HL-60 (cell line): ENCODE measurements at places on chromosomes 7 and 10.

- DNase-seq: no peak
Observed at GRCh38 chr7:11251436-11251835, 277.8 kb downstream of the PHF14 start.

DNA sequence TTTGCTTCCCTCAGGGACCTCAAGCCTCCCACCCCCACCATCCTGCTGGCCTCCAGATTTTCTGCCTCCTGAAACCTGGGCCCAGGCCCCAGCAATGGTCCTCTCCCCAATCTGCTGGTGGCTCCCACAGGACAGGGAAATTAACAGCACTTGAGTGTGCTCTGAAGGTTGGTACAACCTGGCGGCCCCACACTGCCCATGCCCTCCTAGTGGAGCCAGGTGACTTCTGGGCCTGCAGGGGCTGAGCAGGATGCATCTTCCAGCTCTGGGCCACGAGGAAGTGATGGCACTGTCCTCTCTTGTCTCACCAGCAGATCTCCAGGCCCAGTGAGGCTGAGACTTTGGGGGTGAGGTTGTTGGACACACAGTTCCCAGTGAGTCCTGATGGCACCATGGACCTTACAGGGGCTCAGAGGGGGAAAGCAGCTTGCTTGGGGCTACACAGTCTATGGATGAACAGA lies 3.6 kb upstream of the ZMIZ1 start:
- DNase-seq: no peak

DNA sequence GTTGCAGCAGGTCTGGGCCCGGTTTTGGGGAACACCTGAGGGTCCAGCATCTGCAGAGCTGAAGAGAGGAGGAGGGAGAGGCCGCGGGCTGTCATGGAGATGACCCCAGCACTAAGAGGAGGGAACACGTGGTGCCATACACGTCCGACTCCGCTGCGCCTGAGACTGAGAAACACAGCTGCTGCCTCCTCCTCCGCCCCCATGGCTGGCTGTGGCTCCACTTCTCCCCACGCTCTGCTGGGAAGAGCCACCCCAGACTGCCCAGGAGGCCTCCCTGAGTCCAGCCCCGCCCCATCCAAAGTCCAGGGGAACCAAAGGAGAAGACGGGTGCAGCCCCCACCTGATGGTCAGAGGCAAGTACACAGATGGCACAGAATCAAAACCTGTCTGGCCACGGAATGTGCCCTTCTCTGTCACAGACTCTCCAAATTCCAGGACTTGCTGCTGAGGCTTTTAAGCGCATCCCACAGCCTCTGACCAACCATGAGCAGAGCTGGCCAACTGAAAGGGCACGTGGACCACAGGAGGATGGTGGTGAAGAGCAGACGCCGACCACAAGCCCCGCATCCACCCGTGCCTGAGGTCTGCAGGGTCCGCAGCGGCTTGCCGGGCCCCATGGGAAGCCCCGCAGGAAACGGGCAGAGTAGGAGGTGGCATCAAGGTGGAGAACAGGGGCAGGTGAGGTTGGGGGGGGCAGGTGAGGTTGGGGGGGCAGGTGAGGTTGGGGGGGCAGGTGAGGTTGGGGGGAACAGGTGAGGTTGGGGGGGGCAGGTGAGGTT lies 24.0 kb downstream of the STK32C start:
- DNase-seq: no peak

GRCh38 chr7:111051832-111052231 lies 39.1 kb upstream of the LRRN3 start:
- DNase-seq: no peak

DNA sequence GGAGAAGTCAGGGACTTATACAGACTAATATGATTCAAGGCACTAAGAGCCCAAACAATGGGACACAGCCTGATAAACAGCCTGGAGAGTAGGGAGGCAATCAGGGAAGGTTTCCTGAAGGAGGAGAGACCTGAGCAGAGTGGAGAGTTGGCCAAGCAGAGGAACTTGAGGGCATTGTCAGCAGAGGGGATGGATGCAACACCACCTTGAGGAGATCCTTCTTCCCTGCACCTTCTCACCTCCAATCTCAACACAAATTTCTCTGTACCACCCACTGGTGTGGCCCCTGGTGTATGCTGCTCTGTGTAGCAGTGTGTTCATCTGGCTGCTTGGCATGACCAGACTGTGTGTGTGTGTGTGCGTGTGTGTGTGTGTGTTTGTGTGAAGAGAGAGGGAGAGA lies 146.2 kb downstream of the WDR11 start:
- DNase-seq: no peak

DNA sequence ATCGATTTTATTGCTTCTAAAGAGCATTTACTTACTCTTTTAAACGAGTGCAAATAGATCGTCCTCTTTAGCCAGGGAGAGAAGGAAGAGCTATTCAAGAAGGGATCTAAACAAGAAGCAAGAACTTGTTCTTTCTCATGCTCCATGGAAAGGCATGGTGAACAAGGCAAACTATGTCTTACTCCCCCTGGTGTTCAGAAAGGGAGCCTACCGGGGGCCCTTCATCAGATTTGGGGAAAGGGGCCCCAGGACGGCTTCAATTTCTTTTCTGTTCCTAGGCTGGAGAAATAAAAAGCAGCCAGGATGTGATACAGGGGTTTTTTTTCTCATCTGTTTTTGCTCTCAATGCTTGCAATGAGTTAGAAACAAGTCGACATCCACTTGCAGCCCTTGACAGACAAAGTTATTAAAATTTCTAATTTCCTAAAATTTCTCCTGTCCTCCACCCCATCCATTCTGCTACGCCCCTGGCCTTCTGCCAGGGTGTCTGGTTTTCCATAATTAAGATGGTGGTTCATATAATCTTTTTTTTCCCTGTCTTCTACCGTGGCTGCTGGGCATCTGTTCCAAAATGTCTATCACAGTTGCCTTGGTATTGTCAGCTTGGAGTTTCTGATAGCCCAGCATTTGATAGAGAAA lies 214.4 kb downstream of the CREB5 start:
- no peak for DNase-seq

GRCh38 chr7:74012842-74013249 lies 15.1 kb upstream of the ELN start:
- DNase-seq: no peak

DNA sequence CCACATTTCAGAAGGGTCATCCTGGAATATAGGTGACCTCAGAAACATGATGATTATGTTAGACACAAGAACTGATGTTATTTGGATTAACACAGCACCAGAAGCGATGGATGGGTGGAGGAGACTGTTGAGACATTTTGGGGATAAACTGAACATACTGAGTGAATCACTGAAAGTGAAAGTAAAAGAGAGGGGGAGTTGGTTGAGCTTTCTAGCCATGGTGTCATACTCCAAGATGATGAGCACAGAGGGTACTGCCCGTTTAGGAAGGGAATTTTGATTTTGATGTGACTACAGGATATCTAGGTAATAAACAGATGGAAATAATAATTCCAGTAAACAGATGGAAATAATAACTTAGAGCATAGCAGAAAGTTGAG lies 248.0 kb upstream of the NPY start:
- no peak for DNase-seq

GRCh38 chr10:107477266-107477665 lies 312.8 kb upstream of the SORCS1 start:
- no peak for DNase-seq

DNA sequence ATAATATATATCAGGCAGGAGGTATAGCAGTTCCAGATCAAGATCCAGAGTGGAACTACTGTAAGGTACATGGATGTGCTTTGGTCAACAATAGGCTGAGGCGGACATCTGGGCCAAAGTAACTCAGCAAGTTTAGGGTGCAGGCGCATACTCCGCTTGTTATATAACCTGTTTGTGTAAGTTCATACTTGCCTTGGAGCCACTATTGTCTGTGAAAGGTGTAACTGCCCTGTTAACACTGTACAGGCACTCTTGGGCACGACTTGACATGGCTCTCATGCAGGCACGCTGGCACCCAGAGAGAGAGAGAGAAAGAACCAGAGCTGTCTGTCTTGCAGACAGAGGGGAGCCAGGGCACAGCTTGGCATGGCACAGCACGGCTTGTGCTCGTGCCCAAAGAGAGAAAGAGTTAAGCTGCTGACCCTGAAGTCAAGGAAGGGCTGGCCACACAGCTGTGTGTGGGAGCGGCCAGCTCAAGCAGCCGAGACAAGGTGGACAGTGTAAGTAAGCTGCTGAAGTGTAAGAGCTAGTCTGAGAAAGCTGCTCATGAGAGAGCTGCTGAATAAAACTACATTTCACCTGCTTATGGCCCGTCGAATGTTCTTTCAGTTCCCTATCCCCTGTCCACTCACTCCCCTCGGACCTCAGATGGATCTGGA lies 47.8 kb upstream of the KAT6B start:
- no peak for DNase-seq

DNA sequence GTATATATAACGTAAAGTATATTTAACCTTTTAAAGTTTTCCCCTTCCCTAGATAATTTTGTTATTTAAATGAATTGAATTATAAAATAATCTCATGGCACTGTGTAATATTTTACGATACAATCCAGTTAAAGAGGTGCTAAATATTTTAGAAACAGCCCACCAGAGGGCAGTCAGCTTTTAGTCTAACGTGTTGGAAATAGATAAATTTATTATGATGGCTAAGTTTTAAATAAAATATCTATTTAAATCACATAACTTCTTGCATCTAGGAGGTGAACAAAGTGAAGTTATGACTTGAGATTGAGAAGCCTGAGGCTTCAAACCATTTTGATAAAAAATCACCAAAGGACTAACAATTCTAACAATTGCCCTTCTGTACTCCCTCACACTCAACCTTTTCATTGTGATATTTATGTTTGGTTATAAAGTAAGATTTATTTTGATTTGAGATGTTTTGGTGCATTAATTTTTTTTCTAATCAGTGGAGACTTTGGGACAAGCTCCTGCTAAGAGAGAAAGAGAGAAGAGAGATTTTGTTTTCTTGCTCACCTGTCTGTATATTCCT lies 171.5 kb upstream of the SP4 start:
- DNase-seq: no peak

DNA sequence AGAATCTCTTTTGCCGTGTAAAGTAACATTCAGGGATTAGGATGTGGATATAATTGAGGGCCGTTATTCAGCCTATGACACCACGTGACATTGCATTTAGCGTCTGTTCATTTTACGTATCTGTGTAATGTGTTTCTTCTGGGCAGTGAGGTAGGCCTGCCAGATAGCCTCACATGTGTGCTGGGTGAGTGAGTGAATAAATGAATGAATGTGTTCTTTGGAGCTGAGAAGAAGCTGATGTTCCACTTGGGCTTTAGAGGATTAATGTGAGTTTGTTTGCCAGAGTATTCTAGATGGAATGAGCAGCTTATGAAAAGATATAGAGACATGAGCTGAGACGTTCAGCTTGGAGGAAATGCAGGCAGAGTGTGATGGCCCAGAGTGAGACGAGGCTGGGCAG lies 55.0 kb downstream of the MINDY4 start:
- DNase-seq: no peak

GRCh38 chr7:1839701-1840100 lies 169.6 kb downstream of the ELFN1 start:
- DNase-seq: no peak

DNA sequence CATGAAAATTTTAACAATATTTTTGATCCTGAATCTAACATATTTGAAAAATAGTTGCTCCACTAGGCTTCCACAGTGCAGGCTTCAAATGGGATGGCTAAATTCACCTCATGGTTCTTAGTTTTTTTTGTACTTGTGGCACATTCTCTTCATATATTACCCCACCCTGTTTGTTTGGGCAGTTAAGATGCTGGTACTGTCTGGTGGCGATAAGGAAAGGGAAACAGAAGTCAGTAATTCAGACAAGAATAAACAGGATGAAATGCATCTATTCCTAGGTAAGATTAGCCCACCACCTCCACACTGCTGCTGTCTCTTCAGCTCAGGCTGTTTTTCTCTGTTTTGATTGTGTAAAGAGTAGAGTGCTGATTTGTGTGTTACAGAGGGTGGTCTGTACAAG lies 44.2 kb downstream of the GLRX3 start:
- DNase-seq: no peak

DNA sequence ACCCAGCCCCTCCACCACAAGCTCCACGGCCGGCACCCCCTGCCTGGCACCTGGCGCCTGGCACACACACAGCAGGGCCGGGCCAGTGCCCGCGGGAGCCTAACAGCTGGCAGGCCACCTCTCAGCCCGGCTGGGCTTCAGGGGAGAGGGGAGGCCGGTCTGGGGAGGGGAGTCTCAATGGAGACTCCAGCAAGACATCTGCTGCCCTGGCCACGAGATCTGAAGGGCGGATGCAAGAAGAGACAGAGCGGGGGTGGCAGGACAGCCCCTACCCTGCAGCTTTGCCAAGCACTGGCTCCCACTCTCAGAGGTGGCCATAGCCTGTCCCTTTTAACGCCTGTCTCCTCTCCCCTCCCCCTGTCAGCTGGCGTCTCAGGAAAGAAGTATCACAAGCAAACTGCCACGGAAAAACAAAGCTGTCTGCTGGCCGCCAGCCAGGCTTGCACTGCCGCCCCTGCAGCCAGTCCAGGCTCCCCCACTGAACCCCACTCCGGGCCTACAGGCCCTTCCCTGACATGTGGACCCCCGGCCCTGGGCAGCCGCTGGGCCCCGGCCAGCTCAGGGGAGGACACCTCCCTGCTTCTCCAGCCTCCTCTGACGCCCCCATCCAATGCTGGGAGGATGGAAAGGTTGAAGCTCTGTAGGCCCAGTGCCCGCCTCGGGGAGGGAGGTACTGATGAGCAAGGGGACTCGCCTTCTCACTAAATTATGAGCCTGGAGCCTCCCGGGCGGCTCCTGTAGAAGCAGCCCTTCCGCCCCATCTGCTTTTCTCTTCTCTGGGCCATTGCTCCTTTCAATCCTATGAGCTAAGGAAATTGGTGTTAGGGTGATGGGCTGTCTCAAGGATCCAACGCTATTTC lies 178.4 kb downstream of the ARHGAP12 start:
- DNase-seq: no peak

GRCh38 chr10:60114765-60115586 lies 208.6 kb upstream of the CCDC6 start:
- DNase-seq: no peak

DNA sequence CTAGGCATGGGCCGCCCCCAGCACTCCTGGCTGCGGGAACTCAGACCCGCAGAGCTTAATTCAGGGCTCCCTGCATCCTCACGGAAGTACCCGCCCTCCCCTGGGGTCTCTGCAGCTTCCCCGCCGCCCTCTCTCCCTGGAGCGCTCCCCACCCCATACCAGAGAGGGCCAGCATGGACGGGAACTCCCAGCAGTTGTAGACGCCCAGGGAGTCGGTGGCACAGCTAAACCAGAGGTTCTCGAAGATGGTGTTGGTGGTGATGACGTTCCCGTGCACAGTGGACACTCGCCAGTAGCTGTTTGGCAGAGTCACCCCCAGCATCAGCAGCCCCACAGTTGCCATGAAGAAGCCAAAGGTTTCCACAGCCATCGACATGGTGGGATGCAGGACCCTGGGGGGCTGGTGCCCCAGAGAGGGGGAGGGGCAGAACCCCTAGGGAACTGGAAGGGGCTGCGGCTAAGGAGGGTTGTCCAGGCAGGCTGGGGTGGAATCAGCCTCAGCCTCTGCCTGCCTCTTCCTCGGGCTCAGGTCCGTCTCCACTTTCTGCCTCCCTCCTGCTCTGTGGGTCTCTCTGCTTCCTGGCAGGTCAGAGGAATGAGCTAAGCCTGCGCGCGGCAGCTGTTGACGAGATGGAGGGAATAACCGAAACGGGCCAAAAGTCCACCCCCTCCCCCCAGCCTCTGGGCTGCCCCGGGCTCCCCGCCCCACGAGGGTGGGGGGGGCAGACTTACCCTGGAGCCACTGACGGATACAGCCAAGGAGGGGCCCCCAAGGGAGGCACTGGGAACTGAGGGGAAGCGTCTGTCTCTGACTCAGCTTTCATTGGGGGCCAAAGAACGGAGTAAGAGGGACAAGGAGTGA lies at the start of gene CLDN15:
Gene CLDN15, minus strand, starts transcription at position 597 of the 862 bp plus-strand sequence. Its CDS starts 221 bp downstream, at position 376.
- no peak for DNase-seq

- DNase-seq: no peak
Observed at GRCh38 chr10:12535656-12536055, 186.3 kb downstream of the CAMK1D start.
